ENCODE measurements at places on chromosomes 13 and 19.

DNA sequence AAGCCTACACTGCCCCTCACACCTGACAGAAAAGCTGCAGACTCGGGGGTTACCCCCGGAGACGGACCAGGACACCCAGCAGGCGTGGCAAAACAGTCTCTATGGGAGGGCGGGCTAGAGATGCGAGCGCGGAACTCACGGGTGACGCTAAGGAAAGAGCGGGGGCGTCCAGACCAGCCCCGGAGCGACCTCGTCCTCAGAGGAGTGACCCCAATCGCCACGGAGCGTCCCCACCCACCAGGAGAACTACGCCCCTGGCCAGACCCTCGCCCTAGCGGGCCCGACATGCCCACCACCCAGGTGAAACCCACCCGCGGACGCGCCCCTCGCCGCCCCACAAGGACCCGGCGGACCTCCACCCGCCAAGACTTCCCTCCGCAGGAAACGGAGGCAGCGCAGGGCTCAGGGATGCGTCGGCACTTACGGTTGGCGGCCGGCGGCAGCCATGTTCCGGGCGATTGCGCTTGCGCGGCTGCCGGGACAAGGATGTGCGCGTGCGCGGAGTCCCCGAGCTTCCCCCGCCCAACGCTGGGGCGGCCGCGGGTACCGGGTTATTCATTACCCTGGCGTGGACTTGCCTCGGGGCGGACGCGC, at the start of gene ZNF329:
TSS of gene ZNF329 (minus strand) at position 462 of the 594 bp plus-strand sequence. CDS start 21,286 bp downstream, outside the sequence.
- DNase-seq, result peak; percentile 99

- DNase-seq, result no peak
Observed at GRCh38 chr19:29715701-29716581, 880 bp upstream of the C19orf12 start.

- DNase-seq, result no peak
Observed at GRCh38 chr13:76677043-76677442, 209.2 kb downstream of the KCTD12 start.

GRCh38 chr13:41462427-41462826, 5.1 kb downstream of the RGCC start:
- no peak for DNase-seq
